ENCODE measurements at places on chromosomes 5 and 9.

GRCh38 chr5:55231029-55231918, 2.1 kb downstream of the CCNO start:
- no peak for DNase-seq

GRCh38 chr9:135608999-135609317, 30.4 kb downstream of the GLT6D1 start:
- no peak for DNase-seq

DNA sequence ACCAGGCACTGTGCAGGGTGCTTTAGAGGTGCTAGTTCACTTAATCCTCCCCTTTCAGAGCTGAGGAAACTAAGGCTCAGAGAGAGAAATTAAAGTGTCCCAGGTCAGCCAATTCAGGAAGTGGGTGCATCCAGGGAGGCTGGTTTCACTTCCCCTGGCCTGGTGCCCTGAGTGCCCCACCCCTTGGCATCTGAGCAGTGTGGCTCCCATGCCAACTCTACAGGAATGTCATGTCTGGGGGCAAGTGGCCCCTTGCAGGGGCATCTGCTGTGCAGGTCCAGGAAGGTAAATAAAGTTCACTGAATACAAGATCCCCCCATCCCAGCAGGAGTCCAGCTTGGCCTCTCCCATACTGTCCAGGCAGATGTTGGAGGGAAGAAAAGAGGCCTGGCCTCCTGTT, 4.4 kb upstream of the N4BP3 start:
- no peak for DNase-seq

DNA sequence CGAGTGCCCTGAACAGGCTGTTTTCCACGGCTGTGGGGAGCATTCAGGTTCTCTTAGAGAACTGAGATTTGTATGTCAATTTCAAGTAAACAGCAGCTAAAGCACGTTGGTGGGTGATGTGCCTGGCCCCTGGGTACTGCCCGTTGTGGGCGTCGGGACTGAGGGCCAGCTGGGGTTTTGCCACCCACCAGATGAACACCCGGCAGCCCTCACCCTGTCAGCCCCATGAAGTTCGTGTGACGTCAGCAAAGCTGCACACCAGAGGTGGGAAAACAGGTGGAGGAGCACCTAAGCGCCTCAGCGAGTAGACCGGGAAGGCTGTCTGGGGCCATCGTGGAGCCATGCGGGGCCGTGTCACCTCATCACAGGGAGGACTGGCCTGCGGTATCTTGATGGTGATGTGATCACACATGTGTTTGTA, 9.2 kb downstream of the CEP72 start:
- no peak for DNase-seq

GRCh38 chr5:133957080-133957479, 11.3 kb downstream of the C5orf15 start:
- DNase-seq, result no peak

GRCh38 chr9:34651876-34652601, at the start of gene IL11RA:
IL11RA (plus strand) TSS chr9:34652185; CDS start chr9:34655218, 3,033 bp downstream.
- DNase-seq, result peak; percentile 55

DNA sequence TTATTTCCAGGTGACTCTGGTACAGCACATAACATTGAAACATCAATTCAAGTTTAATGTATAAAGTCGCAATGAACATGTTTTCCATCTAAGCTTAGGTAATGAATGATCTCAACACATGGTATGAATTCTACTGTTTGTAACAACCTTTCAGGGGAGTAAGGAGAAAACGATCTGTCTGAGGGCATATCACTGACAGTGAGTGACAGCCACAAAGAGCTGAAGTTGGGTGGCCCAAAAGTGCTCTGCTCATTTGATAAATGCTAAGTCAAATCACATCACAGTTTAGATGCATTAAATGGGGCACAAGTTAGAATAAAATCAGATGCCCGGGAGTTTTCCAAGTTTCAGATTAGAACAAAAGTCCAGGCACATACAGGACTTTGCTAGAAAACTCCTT, 1.2 kb downstream of the FANCC start:
- no peak for DNase-seq
